ENCODE measurements at places on chromosomes 12 and 14.

DNA sequence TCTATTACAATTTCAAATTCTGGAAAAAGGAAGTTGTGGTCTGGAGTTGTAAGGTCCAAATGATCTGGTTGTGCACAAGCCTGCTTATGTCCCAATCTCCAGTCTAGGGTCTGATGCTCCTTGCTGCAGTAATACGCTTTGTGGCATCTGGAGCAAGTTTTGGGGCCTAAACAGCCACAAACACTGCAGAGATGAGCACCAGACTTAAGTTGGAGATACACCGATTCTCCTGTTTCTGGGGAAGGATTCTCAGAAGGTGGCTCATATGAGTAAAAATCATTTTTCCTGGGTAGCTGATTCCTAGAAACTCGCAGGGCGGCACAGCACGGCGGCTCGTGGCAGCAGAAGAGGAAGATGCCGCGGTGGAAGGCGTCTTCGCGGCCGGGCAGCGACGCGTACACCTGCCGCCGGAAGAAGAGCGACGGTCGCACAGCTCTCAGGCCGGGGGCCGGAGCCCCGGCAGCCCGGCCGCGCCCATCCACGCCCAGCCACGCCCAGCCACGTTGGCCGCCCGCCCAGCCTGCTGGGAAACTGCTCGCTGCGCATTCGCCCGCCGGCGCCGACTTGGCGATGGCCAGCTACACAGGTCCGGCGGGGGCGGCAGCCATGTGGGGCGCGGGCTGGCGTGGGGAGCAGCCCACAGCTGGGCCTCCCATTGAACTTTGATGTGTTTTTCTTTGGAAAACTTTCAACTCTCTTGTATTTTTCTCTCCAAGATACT lies 129.0 kb downstream of the ASCL4 start:
- DNase-seq = peak; percentile 91

GRCh38 chr12:31220061-31220460 lies 105.9 kb downstream of the SINHCAF start:
- DNase-seq = no peak

- peak; percentile 47 for DNase-seq
Measured at GRCh38 chr12:85468356-85469157, 188.5 kb downstream of the ALX1 start.

DNA sequence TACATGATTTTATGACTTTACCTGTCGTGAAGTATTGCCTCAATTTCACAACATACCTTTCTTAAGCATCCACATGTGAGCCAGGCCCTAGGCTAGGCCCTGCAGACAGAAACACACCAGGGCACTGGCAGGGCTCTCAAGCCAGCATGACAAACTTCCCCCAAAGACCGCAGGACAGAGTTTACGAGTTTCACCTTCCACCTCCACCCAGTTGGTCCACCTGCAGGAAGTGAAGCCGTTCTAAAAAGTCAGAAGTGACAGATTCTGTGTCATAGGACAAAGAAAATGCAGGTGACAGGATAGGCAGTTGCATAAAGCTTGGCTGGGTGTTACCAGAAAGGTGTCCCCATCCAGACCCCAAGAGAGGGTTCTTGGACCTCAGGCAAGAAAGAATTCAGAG lies 382.3 kb downstream of the PCNX1 start:
- no peak for DNase-seq

GRCh38 chr14:104119488-104120251 lies 18.7 kb upstream of the KIF26A start:
- no peak for DNase-seq

DNA sequence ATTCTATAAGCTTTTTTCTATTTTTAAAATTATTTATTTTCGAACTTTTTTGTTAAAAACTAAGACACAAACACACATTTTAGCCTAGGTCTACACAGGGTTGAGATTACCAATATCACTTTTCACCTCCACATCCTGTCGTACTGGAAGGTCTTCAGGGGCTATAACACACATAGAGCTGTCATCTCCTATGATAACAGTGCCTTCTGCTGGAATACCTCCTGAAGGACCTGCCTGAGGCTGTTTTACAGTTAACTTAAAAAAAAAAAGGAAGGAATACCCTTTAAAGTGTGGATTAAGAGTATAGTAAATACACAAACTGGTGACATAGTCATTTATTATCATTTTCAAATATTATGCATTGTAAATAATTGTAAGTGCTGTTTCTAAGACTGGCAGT lies 43.0 kb downstream of the RASSF8 start:
- no peak for DNase-seq

DNA sequence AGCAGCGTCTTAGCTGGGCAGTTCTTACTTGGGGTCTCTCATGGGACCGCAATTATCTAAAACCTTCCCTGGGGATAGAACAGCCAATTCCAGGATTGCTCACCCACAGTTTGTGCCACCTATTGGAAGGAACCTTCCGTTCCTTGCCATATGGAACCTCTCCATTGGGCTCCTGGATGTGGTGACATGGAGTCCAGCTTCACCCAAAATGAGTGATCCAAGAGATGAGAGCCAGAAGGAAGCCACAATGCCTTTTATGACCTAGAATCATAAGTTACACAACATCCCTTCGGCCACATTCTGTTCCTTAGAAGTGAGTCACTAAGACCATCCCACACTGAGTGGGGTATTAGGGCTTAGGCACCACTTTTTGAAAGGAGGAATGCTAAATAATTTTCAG lies 164.4 kb downstream of the FBXL14 start:
- no peak for DNase-seq

DNA sequence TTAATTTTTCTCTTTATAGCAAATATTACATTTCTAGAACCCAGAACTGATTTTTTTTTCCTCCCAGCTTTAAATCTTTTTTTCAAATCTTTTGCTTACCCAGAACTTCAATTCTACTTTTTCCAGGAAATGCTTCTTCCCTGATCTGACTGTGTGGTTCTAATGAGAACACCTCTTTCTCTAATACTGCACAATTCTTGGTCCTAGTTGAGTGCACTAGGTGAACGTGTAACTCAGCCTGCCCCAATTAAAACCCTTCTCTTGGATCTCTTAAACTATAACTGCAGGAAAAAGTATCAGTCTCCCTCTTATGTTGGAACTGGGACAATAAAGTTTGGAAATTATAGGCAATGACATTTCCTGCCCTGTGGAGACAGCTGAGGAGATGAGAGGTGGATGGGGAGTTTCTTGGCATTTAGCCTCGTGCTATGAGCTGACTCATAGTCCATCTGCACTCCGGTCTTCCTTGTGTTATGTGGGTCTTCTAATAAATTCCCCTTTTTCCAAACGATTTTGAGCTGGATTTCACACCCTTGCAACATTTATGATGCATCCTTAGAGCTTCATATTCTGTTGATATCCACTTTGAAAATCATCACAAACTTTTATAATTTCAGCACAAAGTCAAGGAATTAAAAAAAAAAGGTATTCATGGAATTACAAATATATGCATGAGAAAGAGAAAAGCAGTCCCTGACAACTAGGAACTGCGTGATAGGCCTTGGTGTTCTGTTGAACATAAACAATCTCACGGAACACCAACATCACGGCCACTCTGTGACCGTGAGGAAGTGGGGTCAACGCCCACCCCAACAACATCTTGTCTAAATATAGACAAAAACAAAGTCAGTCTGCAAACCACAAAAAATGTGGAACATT lies 52.4 kb downstream of the BRMS1L start:
- no peak for DNase-seq

DNA sequence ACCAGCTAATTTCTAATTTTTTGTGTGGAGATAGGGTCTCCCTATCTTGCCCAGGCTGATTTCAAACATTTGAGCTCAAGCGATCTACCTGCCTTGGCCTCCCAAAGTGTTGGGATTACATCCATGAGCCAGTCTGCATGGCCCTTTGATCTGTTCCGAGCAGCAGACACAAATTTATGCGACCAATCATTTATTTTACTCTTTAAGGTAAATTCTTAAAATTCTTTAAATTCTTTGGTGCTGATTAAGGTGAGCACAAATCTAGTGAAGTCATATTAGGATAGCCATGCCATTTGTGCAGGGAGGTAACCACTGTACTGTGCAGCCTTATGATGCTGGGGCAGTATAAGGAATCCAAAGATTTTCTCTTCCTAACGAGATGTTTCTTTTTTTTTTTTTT lies 135.7 kb downstream of the SRGAP1 start:
- no peak for DNase-seq

GRCh38 chr14:32940066-32940651 lies 1.5 kb downstream of the NPAS3 start:
- peak; percentile 25 for DNase-seq

- DNase-seq = no peak
Measured at GRCh38 chr12:125519026-125519651, 453.9 kb downstream of the AACS start.

DNA sequence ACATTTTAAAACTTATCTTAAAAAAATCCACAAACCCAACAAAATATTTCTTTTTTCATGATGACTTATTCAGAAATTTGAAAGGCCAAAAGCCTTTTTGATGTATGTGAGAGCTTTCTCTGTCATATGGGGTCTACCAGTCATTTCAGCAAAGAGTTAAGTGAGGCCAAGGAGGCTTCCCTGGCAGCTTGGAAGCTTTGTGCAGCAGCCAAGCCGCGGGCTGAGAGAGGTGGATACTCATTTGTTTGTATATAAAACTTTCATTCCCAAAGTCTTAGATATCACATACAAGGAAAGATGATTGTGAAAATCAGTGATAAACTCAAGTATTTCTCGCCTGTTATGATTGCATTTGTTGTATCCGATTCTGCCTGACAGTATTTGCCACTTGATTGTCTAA lies 48.5 kb upstream of the RNU6-8 start:
- no peak for DNase-seq

DNA sequence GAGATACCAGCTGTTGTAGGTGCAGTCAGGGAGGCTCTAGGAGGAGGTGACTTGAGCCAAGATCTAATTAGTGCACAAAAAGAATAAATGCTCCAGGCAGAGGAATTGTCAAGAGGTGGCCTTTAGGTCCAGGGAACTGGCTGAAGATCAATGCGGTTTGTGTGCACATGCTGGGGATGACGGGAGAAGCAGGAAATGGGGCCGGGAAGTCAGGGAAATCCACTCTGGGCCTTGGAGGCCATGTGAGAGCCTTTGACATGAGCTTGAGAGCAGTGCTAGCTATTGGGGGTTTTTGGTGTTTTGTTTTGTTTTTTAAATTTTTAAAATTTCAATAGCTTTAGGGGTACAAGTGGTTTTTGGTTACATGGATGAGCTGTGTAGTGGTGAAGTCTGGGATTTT lies 67.4 kb downstream of the MVK start:
- DNase-seq = no peak

DNA sequence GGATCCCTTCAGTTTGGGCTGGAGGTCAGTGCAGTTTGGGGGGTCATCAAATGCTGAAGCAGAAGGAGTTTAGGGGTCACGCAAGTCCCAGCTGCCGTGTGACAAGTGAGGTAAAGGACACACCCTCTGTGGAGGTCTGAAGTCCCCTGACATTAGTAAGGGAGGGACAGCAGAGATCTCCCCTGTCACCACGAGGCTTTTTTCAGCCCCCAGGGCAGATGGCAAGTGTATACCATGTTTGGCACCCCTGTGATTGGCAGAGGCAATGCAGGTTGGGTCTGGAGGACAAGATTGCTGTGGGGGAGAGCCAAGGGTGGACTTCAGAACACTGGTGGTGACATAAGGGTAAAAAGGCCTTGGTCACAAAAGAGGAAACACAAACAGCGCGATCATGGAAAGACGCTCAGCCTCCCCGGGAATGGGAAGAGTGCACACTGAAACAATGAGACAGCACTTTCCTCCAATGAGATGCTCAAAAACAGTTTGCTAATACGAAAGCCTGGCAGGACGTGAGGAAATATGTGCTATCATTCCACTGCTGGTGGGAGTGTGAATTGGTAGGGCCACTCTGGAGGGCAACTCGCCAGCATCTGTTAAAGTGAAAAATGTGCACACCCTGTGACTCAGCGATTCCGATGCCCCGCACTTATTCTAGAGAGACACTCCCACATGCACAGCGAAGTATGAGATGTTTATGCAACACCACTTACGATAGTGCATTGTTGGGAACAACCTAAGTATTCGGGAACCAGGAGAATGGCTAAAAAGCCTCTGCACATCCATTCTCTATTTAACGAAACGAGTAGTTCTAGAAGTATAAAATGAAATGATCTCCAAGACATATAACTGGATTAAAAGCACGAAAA lies 14.4 kb upstream of the CD27 start:
- DNase-seq = no peak

DNA sequence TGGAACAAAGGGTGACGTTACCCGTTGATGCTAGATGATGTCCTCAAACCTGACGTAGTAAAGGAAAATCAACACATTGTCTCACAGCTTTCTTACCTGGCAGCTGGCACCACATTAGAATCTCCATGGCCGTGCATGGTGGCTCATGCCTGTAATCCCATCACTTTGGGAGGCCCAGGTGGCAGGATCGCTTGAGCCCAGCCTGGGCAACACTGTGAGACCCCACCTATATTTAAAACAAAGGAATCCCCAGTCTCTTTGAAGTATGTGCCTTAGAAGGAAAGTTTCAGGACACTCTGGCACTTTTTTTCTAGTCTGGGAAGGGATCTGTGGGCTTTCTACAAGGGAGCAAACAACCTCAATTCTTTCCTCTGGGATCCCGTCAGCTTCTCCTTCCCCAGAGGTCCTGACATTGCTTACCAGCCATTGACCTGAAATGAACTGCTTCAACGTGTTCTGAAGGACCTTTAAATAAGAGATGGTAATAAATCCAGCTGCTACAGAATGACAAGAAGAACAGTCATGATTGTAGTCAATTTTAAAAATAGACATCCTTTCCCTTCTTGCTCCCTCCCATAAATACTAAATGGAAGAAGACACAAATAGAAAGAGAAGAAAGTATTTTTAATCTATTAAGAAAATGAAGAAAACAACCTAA lies 33.7 kb upstream of the TTC7B start:
- no peak for DNase-seq

DNA sequence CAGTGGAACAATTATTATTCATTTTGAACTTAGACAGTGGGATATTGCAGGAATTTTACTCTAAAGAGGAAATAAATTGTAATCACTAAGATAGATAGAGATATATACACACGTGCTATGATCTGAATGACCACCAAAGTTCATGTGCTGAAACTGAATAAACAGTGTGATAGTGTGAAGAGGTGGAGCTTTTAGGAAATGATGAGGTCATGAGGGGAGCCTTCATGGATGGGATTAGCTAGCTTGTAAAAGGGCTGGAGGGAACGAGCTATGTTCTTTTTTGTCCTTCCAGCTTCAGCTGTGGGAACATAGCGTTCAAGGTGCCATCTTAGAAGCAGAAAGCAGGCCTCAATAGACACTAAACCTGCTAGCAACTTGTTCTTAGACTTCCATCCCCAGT lies 191.5 kb upstream of the LRIG3 start:
- no peak for DNase-seq

DNA sequence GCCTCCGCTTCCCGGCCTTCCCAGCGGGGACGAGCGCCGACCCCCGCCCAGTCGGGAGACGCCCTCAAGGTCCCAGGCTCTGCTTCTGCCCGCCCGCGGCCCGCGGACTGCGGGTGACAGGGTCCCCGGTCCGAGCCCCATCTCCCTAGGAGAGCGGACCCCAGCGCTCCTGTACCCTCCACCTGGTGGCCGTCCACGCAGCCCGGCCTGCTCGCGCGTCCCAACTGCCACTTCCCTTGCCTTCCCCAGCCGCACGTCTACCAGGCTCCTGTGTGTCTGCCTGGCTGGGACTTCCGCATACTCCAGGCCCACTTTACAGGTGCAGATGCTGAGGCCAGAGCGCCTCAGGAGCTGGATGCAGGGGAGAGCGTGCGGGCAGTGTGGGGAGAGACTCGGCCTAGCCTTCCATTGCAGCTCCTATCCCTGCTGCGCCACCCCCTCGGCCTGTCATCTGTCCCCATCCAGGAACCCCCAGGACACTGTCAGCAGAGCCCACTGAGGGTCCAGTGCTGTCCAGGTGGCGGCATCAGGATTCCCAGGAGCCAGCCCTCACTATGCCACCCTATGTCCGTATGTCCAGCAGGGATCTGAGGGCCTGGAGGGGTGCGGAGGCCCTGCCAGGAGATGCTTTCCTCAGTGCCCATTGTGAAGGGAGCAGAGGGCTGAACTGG lies 8.0 kb upstream of the ANKRD9 start:
- DNase-seq = no peak

Data from NCI-H1105 treated with DMSO at 0.1 percent for 48 hours (cell line).